Astrocyte of the hippocampus (primary cell): ENCODE measurements at places on chromosomes 2 and 18.

GRCh38 chr2:232353660-232354059, 24.9 kb upstream of the ALPP start:
- no peak for DNase-seq

DNA sequence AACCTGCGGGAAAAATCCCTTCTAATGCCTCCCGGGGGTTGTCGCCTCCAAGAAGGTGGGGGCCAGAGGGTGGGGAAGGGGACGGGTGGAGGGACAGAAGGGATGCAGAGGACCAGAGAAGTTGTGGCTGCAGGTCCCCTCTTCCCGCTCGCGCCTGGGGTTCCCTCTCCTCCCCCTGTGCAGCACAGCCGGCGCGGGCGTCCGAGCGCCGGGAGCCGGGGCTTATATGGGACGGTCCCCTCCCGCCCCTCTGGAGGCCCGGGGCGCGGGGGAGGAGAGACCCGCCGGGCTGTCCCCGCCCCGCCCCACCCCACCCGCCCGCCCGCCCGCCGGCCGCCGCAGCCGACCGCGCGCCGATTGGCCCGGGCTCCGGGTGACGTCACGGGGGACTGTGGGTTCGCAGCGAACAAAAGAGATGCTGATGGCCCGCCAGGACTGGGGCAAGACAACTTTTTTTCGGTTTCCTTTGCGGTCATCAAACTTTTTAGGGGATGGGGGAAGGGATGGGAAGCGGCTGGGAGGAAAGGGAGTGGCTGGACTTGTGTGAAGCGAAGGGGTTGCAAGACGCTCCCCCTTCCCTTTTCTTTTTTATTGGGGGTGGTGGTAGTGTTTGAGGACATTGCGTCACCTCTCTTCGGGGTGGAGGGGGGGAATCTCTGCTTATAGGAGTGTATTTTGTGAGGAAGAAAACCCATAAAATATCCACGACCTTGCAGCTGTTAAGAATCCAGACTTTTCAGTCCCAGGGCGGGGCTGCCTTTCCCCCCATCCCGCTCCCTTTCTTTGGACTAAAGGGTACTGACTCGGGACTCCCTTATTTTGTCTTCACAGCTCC, at the start of gene FN1:
Gene FN1, minus strand, starts transcription at position 199 of the 835 bp plus-strand sequence. CDS start 266 bp downstream, outside the sequence.
- DNase-seq, result peak; percentile 99

GRCh38 chr2:13000664-13001363, 284.1 kb downstream of the TRIB2 start:
- peak; percentile 80 for DNase-seq

DNA sequence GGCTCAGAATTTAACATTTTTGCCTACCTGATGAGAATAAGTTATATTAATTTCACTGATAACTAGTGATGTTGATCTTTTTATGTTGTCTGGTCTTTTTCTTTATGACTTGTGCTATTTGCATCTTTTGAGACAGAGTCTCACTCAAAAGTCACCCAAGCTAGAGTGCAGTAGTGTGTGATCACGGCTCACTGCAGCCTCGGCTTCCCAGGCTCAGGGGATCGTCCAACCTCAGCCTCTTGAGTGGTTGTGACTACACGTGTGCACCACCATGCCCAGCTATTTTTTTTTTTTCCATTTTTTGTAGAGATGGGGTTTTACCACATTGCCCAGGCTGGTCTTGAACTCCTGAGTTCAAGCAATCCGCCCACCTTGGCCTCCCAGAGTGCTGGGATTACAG, 7.5 kb downstream of the SMCHD1 start:
- no peak for DNase-seq

DNA sequence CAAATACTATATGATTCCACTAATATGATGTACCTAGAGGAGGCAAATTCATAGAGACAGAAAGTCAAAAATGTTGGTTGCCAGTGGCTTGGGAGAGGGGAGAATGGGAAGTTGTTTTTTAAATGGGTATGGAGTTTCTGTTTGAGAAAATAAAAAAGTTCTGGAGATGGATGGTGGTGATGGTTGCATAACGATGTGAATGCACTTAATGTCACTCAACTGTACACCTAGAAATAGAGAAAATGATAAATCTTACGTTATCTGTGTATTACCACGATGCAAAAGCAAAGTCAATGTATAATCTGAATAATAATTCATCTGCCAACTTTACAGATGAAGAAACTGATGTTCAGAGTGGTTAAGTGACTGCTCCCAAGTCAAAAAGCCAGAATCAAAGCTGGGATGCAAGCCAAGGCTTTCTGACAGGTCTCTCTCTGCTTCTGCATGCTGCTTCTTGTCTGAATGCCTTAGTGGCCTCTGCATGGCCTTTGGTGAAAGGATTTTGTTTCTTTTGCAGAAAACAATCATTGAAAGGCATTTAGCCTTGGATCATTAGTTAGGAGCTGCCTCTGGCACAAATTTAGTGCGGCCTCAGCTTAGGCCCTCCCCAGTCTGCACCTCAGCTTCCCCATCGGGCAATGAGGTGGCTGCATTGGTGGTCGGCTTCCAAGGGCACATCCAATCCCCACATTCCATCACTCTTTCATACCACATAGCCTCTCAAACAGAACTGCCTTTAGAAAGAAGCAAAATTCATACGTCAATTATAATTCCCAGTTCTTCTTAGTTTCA, 46.5 kb upstream of the MYCN start:
- DNase-seq, result no peak

GRCh38 chr2:232502911-232503808, 15.5 kb upstream of the ECEL1 start:
- peak; percentile 58 for DNase-seq

DNA sequence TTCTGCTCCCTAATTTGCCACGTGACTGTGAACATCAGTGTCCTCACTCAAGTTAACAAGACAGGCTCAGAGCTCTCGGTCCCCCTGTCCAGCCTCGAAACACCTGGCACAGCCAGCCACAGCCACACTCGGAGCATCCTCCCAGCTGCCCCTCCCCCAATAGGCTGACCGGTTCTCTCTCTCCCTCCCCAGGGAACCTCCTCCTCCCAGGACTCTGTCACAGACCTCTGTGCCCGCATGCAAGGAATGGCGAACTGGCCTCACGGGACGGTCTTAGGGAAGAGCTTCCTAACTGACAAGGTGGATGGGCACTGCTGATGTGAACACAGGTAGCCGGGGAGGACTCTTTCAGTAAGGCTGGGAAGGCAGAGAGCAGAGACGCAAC, 18.8 kb downstream of the CYP26B1 start:
- DNase-seq, result no peak

DNA sequence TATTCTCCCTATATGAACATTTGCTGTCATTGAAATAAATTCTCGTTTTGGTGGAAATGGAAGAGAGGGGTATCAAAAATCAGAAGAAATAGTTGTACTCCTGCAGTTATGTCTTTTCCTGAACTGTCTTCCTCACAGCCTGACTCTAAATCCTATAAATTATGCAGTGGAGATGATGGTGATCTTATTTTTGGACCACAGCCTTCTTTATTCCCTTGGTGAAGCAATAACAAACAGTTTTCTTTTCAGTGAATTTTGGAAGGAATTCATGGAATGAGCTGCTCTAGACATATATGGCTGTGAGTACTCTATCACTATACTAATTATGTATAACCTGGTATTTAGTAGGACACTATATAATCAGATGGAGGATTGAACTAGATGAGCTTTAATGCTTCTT, 1.7 kb upstream of the SLC25A12 start:
- DNase-seq, result peak; percentile 45
